ENCODE measurements at places on chromosomes 4 and X. TPM values are rescaled to one million over a fixed set of nuclear protein-coding genes. Genes with fewer than 3 reads are reported as not detected.

GRCh38 chr4:94390804-94391410, 48.3 kb upstream of the HPGDS start:
- DNase-seq, result no peak
- no peaks in the 10 kb centered on the region for H3K36me3 ChIP-seq
- 0 out of 2 replicates have a peak, but pooled peaks cover 2% of the 10 kb centered on the region for H3K27me3 ChIP-seq
- no peak overlapping the region for H3K27ac ChIP-seq
- H3K4me3 ChIP-seq, result no peak overlapping the region

LSM6 gene
- 15.9 TPM for total RNA-seq

RHOH gene
- 1.2 TPM for total RNA-seq

DNA sequence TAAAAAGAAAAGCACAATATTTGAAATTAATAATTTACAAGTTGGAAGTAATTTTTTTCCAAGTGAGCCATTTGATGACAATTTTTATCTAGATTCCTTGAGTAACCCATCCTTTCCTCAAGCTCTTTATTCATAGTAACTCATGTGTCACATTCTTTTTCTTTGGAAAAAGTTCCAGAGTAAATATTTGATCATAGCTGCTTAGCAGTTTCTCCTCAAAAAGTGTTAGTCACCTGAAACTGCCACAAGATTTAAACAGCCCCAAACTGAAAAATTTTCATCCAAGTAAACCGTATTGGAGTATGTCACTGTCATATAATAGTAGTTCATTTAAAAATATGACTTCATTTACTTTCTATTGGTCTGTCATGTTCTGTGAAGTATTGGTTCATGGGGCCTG, 94.6 kb upstream of the CASK start:
- no peaks in the 10 kb centered on the region for H3K36me3 ChIP-seq
- H3K4me1 ChIP-seq, result no peaks in the 10 kb centered on the region
- DNase-seq, result no peak
- no peak overlapping the region for H3K4me3 ChIP-seq
- no peak overlapping the region for H3K27ac ChIP-seq

CDX4 gene
- total RNA-seq, result not detected

- H3K36me3 ChIP-seq, result no peaks in the 10 kb centered on the region
- no peak overlapping the region for H3K4me3 ChIP-seq
- no peaks in the 10 kb centered on the region for H3K4me1 ChIP-seq
- H3K27me3 ChIP-seq, result no peaks in the 10 kb centered on the region
Observed at GRCh38 chrX:31314921-31315320, 243.1 kb upstream of the FTHL17 start.

ARHGAP4 gene
- total RNA-seq, result 225 TPM

GRCh38 chr4:14289708-14290107, 662.2 kb upstream of the BOD1L1 start:
- no peaks in the 10 kb centered on the region for H3K36me3 ChIP-seq
- H3K27me3 ChIP-seq, result no peaks in the 10 kb centered on the region
- DNase-seq, result no peak
- H3K4me1 ChIP-seq, result no peaks in the 10 kb centered on the region
- H3K4me3 ChIP-seq, result no peak overlapping the region
- no peak overlapping the region for H3K27ac ChIP-seq

- no peak for DNase-seq
- no peak overlapping the region for H3K4me3 ChIP-seq
- H3K27ac ChIP-seq, result no peak overlapping the region
- no peaks in the 10 kb centered on the region for H3K4me1 ChIP-seq
Observed at GRCh38 chr4:94508806-94509205, 57.1 kb downstream of the PDLIM5 start.

- H3K27me3 ChIP-seq, result no peaks in the 10 kb centered on the region
- H3K4me3 ChIP-seq, result no peak overlapping the region
- no peaks in the 10 kb centered on the region for H3K4me1 ChIP-seq
- H3K27ac ChIP-seq, result no peak overlapping the region
Observed at GRCh38 chr4:8846826-8847225, 24.8 kb downstream of the HMX1 start.

GRCh38 chr4:1045595-1046201, 34.3 kb downstream of the FGFRL1 start:
- H3K36me3 ChIP-seq, result no peaks in the 10 kb centered on the region
- no peak for DNase-seq
- peak overlapping the region; percentile 30 for H3K4me3 ChIP-seq
- peak overlapping the region; percentile 92 for H3K27ac ChIP-seq
- no peaks in the 10 kb centered on the region for H3K27me3 ChIP-seq
- H3K4me1 ChIP-seq, result peaks cover 46% of the 10 kb centered on the region

DNA sequence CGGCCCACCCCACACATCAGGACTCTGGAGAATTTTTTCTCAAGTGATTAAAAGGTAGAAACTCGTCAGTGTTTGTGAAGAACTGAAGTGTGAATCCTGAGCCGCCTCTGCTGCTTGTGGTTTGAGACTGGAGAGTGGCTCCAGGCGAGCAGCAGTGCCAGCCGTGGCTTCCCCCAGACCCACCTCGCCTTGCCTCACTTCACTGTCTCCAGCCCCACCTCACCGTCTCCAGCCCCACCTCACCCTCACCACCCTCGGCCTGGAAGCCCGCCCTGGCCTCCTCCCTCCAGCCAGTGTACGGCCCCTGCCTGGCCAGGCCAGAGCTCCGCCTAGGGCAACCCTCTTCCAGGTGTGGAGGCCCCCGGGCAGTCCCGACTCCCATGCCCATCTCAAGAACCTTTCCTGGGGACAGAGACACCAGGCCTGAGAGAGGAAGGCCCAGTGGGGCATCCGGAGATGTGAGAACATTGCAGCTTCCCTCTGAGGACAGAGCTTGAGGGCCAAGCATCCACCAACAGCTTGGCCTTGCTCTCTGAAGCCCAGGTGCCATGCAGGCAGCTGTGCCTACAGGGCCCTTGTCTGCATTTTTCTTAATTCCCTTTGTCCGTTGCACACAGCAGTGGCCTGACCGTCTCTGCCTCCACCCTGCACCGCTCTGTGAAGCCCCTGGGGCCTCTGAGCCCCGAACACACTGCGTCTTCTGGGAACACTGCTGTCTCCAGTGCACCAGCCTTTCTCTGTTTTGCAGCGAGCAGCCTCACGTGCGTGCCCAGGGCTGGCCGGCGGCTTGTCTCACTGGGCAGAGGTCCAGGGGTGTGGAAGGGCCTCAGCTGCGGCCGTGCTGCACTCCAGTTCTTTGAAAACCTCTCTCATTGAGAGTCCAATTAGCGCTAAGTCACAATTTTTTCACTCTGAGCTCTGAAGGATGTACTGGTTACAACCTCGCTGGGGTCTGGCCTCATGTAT, 13.8 kb downstream of the SH3BP2 start:
- no peak overlapping the region for H3K4me3 ChIP-seq
- H3K36me3 ChIP-seq, result no peaks in the 10 kb centered on the region
- no peak for DNase-seq
- H3K27ac ChIP-seq, result no peak overlapping the region
- H3K4me1 ChIP-seq, result peaks cover 51% of the 10 kb centered on the region
- no peaks in the 10 kb centered on the region for H3K27me3 ChIP-seq

GRCh38 chrX:15663439-15663838, 1.2 kb downstream of the CLTRN start:
- no peak overlapping the region for H3K27ac ChIP-seq
- H3K4me1 ChIP-seq, result no peaks in the 10 kb centered on the region
- no peaks in the 10 kb centered on the region for H3K27me3 ChIP-seq
- DNase-seq, result no peak

BRS3 gene
- not detected for total RNA-seq

DNA sequence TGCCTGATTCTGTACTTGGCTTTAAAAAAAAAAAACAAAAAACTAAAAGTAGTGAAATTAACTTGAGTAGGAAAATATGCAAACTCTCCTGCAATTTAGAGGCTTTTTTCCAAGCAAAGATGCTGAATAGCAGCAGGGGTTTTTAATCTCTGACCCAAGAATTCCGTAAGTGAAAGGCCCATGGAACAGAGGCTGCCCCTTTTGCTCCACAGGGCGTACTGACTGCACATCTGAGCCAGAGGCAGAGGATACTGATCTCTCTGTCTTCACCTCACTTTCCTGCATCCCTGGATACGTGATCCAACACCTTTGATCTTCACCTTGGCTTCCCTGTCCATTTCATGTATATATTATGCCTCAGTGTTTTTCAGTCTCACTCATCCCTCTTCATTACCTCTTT, 3.9 kb downstream of the FAM149A start:
- H3K27me3 ChIP-seq, result peaks cover 10% of the 10 kb centered on the region
- H3K4me1 ChIP-seq, result no peaks in the 10 kb centered on the region
- no peak for DNase-seq
- H3K36me3 ChIP-seq, result no peaks in the 10 kb centered on the region
- no peak overlapping the region for H3K27ac ChIP-seq

DNA sequence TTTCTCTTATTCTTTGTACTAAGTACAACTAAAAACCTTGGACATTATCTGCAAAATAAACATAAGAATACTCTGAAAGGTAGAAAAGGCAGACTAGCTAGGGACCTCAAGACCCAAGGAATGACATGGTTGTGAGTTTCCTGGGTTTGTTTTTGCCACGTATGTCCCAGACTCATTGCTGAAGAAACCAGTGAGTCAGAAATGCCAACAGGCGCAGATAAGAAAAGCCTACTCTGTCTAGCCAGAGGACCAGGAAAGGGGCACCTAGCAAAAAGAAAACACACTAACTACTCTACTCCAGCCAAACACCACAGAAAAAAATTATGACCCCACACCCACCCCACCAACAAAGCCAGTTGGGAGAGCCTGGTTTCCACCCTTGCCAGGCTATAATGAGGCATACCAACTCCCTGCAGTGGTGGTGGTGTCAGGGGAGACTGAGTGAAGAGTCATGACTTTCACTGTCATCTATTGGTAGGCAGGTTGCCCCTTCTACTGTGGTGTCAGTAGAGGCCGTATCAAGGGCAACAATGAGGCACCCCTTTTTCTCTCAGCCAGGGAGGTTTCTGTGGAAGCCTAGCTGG, 10.9 kb downstream of the MTMR1 start:
- H3K27ac ChIP-seq, result no peak overlapping the region
- H3K27me3 ChIP-seq, result no peaks in the 10 kb centered on the region
- DNase-seq, result no peak

DNA sequence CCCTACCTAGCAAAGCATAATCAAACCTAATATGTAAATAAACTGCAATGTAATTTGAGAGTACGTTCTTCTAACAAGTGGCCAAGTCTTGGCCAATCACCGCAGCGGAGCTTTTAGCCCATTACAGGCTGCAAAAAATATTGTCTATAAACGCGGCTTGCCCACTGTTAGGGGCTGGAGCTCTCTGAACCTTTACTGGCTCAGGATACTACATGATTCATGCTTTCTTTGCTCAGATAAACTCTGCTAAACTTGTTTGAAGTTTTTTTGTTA, 990 bp upstream of the HADH start:
- no peak for DNase-seq
- H3K4me3 ChIP-seq, result no peak overlapping the region
- H3K4me1 ChIP-seq, result peaks cover 2% of the 10 kb centered on the region
- H3K27ac ChIP-seq, result no peak overlapping the region

DNA sequence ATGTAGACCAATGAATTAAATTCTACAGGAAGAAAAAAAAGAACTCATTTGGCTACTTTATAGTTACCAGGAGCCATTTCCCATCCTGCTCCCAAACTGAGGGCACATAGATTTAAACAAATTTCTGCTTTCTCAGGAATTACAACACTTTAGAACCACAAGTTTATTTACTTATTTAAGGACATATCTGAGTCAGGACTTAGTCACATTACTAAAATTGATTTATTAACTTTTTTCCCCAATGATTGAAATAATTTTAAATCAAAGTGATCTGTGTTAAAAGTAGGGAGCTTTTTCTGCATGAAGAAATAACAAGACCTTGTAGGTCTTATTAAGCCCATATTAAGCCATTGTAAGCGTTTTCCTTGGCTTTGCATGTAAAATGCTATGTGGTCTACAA, 291.0 kb upstream of the HAND2 start:
- DNase-seq, result no peak
- H3K36me3 ChIP-seq, result no peaks in the 10 kb centered on the region
- H3K4me1 ChIP-seq, result no peaks in the 10 kb centered on the region
- no peak overlapping the region for H3K27ac ChIP-seq

DNA sequence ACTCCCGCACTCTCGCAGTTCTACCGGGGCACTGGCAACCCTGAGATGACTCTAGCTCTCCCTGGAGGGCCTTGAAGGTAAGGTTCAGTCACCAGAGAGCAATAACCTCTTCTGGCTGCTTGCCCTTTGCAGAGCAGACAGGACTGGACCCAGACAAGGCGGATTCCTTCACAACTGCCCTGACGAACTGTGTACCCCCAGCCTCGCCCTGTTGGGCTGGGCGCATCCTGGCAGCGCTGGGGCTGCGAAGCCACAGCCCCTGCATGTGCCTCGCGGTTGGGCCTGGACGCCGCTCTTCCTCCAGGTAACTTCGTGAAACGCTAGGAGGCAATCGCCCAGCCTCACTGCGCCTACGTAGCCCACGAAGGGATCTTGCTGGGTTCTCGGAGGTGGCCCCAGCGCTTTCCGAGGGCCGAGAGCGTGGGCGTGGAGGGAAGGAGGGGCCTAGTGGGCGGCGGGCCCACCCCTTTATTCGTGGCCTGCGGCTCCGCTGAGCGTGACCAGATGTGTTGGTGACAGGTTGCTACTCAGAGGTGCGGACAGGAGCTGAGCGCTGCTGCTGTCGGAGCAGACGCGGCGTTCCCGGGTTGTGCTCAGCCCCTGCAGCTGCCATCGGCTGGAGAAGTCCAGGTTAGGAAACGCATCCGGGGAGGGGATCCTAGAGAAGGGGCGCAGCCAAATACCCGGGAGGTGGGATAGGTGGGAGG, 1.9 kb upstream of the MAMLD1 start:
- no peak for DNase-seq
- peaks cover 3% of the 10 kb centered on the region for H3K4me1 ChIP-seq
- peaks cover 4% of the 10 kb centered on the region for H3K27me3 ChIP-seq
- H3K4me3 ChIP-seq, result peak overlapping the region; percentile 84
- H3K27ac ChIP-seq, result no peak overlapping the region
- no peaks in the 10 kb centered on the region for H3K36me3 ChIP-seq

CT47A1 gene
- total RNA-seq, result not detected

- H3K27ac ChIP-seq, result no peak overlapping the region
- H3K4me1 ChIP-seq, result peaks cover 15% of the 10 kb centered on the region
- no peaks in the 10 kb centered on the region for H3K36me3 ChIP-seq
Observed at GRCh38 chr4:123114084-123114914, 191.9 kb upstream of the NUDT6 start.

DNA sequence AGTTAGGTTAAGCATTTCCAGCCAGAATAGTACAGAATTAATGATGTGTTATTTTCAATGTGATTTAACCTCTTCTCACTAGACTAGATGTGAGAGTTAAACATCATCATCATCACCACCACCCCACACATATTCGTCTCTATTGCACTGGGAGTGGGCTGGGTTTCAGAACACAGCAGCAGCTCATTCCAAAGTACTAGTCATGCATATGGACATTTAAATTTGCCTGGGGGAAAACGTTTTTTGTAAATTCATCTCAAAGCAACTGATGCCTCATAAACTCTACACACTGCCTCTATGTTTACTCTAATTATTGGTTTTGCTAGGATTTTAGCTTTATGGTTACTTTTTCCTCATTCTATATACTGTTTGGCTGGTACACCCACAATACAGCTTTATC, 509.1 kb downstream of the PPP4R3C start:
- no peak overlapping the region for H3K4me3 ChIP-seq
- no peaks in the 10 kb centered on the region for H3K4me1 ChIP-seq
- no peak for DNase-seq
- H3K36me3 ChIP-seq, result no peaks in the 10 kb centered on the region

Measured in Panc1 (cell line).